Left renal pelvis (tissue), 4 donors: ENCODE measurements at places on chromosomes 5 and 9.

DNA sequence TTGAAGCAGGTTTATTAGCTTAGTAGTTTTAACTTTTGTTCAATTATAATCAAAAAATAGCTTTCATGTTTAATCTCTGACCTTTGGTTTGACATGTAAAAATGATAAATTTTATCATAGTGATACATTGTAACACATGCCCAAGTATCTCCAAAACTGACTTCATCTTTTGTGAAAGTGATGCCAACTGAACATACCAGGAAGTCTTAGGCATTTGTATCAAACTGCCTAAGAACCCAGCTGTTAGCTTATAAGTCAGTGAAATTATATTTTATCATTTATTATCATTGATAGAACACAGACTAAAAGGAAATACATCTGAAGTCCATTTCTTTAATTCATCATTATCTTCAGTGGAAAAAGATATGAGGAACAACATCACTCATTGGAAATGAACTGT, 39.1 kb downstream of the NIPBL start:
- DNase-seq: no peak

GRCh38 chr5:127567026-127567768, 49.8 kb downstream of the PRRC1 start:
- DNase-seq: no peak

DNA sequence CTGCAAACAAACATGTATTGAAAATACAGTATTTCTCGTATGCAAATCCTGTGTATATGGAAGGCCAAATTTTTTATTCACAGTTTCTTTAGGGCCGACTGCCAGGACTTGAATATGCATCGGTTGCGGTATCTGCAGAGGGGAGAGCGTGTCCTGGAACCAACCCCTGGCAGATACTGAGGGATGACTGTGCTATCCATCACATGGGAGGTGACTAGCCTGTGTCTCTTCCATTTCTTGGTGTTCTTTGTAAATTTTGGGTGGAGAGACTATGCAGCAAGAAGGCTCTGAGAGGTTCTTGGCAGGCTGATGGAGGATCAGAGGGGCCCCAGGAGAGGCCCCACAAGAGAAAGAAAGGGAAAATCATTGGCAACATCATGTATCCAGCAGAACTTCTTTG, 384.3 kb downstream of the YTHDC2 start:
- no peak for DNase-seq

DNA sequence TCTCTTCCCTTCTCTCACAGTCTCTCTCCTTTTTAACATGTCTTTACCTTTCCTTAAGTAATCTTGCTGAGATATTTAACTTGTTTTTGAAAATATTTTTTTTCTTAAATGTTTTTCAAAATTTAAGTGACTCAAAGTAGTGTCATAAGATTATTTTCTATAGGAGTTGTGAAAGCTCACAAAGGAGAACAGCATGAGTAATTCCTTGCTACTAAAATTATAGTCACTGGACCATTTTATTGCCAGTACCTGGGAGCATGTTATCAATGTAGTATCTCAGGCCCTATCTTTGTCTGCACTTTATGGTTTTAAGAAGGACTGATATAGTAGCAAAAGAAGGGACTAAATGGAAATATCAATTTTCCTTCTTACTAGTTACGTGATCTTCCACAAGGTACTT, 181.9 kb downstream of the TMEM232 start:
- DNase-seq: no peak

- no peak for DNase-seq
These were observed 42.8 kb downstream of the NRG2 start for GRCh38 chr5:140000332-140000731.

DNA sequence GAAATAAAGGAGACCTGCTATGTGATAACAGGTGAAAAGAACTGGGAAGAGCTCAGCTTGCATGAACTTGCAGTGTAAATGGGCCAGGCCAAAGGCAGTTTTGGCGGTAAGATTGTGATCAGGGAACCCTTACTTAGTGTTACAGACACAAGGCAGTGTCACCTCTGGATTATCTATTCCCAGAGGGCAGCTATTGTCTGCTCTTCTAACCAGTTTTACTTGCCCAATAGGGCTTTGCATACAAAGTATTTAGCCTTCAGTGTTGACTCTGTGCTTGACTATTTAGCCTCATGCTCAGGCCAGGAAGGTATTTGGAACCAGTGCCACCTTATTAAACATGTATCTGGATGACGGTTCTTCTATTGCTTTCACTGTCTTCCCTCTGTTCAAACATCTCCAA, 38.3 kb downstream of the GDNF start:
- DNase-seq: no peak

DNA sequence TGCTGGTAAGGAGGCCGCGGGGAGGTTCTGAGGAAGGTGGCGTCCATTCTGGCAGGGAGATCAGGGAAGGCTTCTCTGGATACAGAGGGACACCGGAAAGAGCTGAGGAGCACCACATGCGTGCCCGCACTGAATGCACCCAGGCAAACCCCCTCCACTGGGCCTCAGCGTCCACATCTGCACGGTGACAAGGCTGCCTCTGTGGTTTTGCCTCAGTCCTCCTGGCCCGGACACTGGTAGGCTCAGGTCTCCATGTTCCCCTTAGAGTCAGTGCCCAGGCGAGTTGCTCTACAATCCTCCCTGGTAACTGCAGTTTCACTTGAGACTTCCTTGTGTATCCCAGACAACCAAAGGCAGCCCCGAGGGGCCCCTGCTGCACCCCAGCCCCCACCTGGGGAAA, 173.3 kb downstream of the MELK start:
- DNase-seq: no peak

GRCh38 chr5:177450667-177451424, 4.2 kb downstream of the PRR7 start:
- DNase-seq: no peak

- DNase-seq: no peak
These were observed 11.6 kb upstream of the STX17 start for GRCh38 chr9:99894826-99895225.

DNA sequence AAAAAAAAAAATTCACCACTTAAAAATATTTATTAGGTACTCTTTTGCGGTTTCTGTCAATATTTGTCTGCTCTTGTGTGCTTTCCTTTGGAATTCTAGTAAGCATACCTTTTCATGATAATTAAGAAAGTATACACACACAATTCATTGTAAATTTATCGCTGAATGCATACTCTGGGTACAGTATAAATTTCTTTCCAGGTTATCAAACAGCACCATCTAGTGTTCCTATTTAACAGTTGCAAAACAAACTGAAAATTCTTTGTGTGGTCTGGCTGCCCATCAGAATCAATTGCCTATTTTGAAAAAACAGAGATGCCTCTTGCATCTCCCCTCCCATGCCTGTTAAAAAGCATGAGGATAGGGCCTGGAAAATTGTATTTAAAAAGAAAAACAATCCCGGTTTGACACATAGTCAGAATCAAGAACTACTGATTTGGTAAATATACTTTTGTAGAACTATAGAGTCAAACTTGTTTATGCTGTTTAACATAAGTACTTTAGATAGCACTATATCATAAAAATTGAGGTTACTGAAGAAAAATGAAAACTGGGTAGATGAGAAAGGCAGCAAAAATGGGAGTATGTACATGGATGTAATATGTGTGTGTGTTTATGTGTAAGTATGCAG, 16.2 kb downstream of the PGGT1B start:
- peak; percentile 14 for DNase-seq

GRCh38 chr5:36363101-36363500, 61.4 kb upstream of the RANBP3L start:
- no peak for DNase-seq

DNA sequence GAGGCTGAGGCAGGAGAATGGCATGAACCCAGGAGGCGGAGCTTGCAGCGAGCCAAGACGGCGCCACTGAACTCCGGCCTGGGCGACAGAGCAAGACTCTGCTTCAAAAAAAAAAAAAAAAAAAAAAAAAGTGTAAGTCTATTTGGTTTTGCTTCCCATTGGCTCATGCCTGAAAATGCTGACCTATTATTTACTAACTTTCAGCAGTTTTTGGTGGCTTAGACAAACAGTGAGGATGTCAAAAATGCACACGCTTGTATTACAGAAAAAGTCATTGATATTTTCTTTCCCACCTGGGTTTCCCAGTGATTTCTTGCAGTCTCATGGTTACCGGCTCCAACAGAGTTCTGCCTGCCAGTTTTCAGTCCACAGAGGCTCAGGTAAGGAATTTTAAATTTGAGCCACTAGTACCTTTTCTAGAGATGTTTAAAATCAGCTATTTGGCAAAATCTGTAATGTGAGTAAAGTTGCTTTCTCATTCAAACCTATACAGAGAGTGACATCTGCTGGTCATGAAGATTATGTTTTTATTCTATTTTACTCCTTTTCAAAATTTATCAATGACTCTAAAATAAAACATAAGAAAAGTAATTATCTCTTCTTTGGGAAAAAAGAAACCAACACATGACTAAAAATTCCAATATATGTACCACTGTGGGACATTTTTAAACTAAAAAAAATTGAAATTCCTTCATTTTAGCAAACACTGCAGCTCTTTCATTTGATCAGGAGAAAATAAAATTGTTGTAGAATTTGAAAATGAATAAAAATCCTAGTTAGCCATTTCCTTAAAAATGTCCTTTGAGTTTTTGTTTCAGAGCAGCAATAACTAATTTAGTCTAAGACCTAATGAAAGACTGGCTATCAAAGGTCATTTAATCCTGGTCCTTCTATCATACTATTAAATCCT, 8.8 kb downstream of the FAM200C start:
- DNase-seq: no peak
